ENCODE measurements at places on chromosomes 13 and 19.
A peak's percentile ranks its signal among the peaks of the same experiment; 100 is the strongest.

- no peak for DNase-seq
These were observed 177.6 kb upstream of the TMTC4 start for GRCh38 chr13:100852146-100852545.

DNA sequence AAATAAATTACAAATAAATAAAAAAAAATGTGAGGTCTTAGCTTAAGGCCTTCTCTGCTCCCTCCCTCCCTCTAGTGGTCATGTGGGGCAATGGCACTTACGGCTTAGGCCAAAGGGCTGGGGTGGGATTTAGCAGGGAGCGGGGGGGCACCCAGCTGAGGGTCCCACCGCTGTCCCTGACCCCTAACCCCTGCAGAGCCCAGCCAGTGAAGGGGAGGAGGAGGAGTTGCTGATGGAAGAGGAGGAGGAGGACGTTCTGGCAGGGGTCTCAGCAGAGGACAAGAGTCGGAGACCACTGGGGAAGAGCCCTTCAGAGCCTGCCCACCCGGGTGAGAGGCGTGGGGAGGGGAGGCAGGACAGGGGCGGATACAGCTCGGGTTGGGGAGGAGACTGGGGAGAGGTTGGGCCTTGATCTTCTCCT, 9.3 kb downstream of the MPND start:
- DNase-seq = no peak

GRCh38 chr19:38210458-38210987, 13.5 kb downstream of the DPF1 start:
- DNase-seq = no peak

DNA sequence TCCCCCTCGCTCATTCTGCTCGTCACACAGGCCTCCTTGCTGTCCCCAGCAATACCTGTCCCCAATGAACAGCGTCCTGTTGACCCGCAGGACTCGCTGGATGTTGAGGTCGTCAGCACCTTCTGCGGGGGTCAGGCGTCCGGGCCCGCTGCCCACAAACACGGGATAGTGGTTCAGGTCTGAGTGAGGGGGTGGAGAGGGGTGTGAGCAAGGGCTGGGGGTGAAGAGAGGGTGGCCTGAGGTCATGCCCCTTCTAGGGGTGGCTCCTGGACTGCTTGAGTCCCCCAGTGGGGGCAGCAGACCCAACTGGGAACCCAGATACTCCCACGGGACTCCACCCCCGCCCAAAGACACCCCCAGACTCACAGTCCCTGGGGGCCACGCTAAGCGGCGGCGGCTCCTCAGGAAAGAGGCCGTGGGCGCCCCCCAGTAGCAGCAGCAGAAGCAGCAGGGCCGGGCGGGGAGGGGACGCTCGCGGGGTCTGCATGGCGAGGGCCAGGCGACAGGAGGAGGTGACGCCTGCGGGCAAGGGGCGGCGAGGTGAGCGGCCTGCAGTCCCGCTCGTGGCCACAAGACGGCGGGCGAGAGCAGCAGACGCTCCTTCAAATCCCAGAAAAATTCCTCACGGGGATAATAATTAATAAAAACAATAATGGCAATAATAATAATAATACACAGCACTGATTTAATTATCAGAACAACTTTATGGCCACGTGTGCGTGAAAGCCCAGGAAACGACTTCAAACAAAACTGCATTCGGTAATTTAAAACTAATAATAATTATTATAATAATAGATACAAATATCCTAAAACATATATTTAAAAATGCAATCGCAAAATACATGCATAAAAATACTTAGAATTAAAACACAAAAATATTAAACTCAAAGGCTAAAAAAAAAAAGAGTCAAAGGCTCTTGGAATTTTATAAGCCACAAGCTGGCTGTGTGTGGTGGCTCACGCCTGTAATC, 1.2 kb downstream of the SEMA6B start:
- DNase-seq = no peak

- no peak for DNase-seq
These were observed 6.3 kb downstream of the IFI30 start for GRCh38 chr19:18179957-18180356.

DNA sequence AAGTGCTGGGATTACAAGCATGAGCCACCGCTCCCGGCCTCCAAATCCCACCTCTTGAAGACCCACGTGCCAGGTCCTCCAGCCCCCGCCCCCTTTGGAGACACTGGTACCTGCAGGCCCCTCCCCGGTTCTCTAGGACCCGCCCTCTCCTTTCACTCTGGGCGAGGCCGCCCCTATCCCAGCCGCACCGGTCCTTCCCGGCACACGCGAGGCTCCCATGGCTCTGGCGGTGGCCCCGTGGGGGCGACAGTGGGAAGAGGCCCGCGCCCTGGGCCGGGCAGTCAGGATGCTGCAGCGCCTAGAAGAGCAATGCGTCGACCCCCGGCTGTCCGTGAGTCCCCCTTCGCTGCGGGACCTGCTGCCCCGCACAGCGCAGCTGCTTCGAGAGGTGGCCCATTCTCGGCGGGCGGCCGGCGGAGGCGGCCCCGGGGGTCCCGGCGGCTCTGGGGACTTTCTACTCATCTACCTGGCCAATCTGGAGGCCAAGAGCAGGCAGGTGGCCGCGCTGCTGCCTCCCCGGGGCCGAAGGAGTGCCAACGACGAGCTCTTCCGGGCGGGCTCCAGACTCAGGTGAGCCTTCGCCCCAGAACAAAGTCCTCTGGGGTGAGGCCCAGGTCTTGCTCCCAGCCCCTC, at the start of gene CBLC:
Gene CBLC, plus strand, starts transcription at position 176 of the 633 bp plus-strand sequence. Its CDS starts 42 bp downstream, at position 218.
- peak; percentile 35 for DNase-seq

DNA sequence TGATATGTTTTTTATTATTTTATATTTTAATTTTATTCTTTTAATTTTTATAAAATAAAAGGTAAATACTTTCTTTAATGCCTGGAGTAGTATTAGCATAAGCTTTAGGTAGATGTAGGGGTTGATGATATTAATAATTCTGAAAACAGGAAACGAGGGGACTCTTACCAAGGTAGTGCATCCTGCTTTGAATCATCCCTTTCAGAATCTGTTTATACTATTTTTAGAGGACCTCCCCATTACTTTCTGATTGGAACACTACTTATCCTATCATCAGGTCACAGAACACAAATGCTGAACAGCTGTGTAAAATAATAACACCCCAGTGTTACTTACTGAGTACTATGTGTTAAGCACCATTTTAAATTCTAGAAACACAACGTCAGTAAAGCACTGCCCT, 27.3 kb downstream of the COG6 start:
- no peak for DNase-seq

DNA sequence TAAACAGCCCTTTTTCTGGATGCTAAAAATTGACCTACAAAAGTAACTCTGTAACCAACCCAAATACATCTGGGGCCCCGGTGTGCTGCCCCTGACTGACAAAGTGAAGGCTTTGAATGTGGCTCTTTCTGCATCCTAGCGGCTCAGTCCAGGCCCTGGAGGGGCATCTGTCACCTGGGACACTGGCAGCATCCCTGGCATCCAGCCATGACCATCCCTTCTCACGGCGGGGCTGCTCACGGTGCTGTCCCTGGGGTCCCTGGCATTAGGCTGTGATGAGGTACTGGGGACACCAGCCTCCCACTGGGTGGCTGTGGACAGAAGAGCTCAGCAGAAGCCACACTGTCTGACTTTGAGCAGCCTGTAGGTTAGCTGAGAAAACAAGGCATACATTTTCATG, 34.3 kb downstream of the BICRA start:
- no peak for DNase-seq

DNA sequence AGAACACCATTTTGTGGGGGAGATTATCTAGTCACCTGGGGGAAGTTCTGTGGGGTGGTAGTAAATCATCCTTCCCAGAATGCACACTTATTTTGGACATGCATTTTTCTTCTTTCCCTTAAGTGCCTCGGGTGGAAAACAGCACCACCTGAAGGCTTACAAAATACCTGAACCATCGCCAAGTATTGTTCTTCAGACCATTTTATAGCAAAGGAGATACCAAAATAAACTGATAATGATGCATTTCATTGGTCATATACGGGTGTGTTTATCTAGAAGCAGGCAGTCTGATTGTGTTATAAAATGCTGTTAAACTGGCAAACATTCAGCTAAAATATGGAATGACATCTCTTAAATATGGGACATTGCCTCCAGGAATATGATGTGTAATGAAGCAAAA, 1034.7 kb downstream of the SLITRK1 start:
- DNase-seq = no peak

GRCh38 chr13:111177921-111178320, 62.8 kb downstream of the ARHGEF7 start:
- DNase-seq = no peak

- no peak for DNase-seq
These were observed 1.8 kb upstream of the CTXN1 start for GRCh38 chr19:7927605-7928333.

DNA sequence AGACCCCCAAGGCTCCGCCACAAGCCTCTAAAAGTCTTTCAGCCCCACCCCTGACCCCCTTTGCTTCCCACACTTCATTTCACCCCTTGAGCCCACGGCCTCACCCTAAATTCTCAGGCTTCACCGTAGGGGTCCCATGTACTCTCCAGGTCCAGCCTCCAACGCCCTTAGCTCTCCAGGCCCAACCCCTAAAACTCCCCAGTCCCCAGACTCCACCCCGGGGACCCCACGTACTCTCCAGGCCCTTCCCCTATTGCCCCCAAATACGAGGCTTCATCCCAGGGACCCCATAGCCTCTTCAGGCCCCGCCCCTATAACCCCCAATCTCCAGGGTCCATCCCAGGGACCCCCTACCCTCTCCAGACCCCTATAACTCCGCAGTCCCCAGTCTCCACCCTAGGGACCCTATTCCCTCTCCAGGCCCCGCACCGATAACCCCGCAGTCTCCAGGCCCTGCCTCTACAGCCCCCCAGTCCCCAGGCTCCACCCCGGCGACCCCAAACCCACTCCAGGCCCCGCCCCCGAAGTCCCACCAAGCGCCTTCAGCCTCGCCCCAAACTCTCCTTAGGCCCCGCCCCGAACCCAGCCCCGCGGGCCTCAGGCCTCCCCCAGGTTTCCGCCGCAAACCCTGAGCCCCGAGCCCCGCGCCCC, 619 bp downstream of the MED16 start:
- DNase-seq = no peak

- no peak for DNase-seq
These were observed 33.4 kb downstream of the ZNF45 start for GRCh38 chr19:43901395-43902390.

GRCh38 chr19:5403968-5404640, 51.1 kb upstream of the ZNRF4 start:
- DNase-seq = no peak

DNA sequence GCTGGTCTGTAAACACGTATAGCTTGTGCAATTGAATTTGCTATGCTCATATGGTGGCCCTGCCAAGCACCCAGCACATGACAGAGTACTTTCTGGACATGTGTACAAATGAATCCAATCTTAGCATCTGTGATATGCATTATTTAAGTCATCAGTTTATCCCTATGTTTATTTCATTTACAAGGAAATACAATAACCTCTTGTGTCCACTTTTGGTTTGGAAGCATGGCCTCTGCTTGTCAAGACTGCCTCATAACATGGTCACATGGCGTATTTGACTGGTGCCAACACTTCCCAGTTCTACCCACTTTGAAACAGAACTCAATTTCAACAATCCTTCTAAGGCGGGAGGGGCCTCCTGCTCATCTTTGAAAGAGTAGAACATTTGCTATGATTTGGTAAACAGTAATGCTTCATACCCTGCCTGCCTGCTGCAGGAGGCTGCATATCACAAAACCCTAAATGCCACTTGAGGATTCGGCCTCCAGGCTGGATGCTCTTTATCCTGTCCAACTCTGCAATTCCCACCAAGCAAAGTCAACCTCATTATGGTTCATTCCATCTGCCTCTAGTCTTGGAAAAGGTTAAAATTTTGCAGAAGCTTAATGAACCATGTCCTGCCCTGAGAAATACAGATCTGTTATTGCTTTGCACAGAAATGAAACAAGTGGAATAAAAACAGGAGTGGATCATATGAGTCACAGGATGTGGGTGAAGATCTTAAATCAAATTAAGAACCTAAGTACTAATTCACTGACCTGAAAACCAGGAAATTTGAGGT, 151.3 kb downstream of the CYSLTR2 start:
- DNase-seq = no peak

- DNase-seq = peak; percentile 20
These were observed 14.6 kb upstream of the TMEM255B start for GRCh38 chr13:113744197-113745000.

DNA sequence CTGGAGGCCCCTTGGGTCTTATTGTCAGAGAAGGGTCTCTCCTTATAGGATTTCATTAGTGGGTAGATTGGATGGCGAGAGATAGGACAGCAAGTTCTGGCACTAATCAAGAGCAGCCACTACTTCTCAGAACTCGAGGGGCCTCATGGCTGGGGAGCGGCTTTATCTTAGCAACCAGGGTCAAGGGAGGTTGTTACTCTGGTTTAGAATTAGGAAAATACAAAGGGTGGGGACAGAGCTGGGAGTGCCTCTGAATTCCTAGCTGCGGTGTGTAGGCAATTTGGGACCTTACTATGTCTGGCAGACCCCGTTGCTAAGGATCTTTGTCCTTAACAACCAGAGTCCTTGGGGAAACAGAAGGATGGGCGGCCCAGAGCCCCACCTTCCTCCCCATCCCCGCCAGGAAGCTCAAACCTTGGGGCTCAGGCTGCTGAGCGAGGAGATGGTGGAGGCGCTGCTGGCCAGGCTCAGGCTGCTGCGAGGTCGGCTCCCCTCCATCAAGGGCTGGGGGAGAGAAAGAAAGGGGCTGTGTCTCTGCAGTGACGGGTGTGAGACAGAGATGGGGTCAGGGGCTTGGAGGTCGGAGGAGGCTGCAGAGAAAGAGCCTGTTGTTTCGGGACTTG, 1.2 kb downstream of the PLEKHA4 start:
- DNase-seq = no peak

DNA sequence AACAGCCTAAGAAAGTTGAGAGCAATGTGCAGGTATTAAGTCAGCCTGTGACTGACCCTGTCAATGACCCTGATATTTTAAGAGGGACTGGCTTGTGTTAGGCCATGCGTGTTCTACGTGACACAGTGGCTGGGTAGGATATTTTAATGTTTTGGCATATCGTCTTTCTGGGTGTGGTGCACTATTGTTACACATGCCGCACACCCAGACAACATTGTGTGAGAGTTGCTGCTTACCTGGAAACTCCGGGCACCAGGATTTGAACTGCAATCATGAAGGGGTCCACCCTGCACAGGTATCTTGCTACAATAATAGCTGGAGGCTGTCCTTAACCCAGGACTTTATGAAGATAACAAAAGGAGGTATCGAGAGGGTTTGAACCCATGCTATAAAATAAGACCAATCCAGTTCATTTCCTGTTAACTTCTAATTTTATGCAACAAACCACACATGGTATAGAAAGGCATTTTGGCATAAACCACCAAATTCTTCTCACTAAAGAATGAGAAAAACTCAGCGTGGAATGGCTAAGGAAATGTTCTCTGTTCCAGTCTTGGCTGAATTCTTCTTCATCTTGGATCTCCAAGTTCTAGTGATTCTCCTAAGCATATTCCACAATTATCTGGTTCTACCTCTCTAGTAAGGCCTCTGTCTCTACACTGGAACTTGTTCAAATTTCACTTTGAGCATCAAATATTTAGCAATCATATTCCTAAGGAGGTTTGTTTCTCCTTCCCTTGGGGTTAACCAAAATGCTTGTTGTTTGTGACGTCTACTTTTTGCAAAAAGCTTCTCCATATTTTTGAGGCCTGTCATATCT, 38.7 kb upstream of the POMP start:
- DNase-seq = no peak

All from NCI-H2107 (cell line).